Activated naive CD8-positive, alpha-beta T cell treated with anti-CD3 and anti-CD28 coated beads, Interleukin-2, amount 10 ng/mL, durations not matched to agents 7 days and 5 days (primary cell): ENCODE measurements at places on chromosomes 6 and 20.
A peak's percentile ranks its signal among the peaks of the same experiment; 100 is the strongest.

DNA sequence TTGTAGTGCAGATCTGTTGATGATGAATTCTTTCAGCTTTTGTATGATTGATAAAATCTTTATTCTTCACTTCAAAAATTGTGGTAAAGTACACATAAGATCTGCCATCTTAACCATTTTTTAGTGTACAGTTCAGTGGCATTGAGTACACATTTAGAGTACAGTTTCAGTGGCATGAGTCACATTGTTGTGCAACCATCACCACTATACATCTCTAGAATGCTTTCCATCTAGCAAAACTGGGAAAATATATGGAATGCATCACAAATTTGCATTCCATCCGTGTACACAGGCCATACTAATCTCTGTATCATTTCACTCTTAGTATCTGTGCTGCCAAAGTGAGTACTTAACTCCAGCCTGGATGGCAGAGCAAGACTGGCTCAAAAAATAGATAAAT is 28.7 kb downstream of the SIRPD start:
- DNase-seq: no peak

- DNase-seq: no peak
Measured at GRCh38 chr6:131688286-131688685, 12.9 kb downstream of the OR2A4 start.

GRCh38 chr20:58618351-58619076 is 32.6 kb upstream of the STX16 start:
- DNase-seq: no peak

- no peak for DNase-seq
Measured at GRCh38 chr20:36519012-36519719, 22.2 kb upstream of the MYL9 start.

DNA sequence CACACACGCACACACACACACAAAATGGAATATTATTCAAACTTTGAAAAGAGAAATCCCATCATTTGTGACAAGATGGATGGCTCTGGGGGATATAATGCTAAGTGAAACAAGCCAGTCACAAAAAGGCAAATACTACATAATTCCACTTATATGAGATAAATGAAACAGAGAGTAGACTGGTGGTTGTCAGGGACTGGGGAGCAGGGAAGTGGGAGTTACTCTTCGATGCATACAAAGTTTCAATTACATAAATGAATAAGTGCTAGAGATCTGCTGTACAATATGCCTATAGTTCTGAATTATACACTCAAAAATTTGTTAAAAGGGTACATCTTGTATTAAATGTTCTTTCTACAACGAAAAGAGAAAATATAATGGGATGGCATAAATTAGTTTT is 58.1 kb upstream of the PLN start:
- no peak for DNase-seq

DNA sequence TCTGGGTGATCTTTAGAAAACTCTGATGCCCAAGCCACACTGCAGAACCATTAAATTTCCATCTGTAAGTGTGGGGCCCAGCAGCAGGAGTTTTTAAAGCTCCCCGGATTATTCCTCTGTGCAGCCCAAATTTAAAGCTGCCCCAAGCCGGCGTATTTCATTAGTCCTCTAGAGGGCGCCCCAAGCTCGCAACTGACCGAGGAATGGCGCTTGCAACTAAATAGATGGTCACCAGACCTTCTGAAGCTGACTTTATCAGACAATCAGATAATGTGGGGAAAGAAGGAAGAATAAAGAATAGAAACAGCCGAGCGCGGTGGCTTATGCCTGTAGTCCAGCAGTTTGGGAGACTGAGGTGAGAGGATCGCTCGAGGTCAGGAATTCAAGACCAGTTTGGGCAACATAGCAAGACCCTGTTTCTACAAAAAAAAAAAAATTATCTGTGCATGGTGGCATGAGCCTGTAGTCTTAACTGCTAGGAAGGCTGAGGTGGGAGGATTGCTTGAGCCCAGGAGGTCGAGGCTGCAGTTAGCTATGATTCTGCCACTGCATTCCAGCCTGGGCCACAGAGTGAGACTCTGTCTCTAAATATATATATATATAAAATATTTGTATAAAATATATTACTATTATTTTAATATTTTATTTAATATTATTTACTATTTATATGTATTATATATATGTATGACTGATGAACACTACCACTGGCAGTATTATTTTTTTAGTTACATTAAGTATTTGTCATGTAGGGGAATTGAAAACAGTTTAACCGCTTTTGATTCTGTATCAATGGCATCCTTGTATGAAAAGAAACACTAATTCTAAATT is 56.0 kb downstream of the OTOR start:
- DNase-seq: peak; percentile 53

- DNase-seq: no peak
Measured at GRCh38 chr6:154460306-154461071, 50.0 kb downstream of the CNKSR3 start.

GRCh38 chr6:141165002-141165665 is 967.6 kb upstream of the GJE1 start:
- DNase-seq: no peak

DNA sequence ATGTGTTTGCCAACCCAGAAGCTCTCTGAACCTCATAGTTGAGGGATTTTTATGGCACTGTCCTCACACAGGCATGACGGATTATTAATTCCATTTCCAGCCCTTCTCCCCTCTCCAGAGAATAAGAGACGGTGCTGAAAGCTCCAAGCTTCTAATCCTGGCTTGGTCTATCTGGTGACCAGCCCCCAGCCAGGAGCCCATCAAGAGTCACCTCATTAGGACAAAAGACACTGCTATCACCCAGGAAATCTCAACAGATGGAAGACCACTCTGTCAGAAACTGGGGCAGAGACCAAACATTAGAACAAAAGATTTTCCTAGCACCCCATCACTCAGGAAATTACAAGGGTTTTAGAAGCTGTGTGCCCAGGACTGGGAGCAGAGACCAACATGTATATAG is 48.2 kb downstream of the STMND1 start:
- no peak for DNase-seq

DNA sequence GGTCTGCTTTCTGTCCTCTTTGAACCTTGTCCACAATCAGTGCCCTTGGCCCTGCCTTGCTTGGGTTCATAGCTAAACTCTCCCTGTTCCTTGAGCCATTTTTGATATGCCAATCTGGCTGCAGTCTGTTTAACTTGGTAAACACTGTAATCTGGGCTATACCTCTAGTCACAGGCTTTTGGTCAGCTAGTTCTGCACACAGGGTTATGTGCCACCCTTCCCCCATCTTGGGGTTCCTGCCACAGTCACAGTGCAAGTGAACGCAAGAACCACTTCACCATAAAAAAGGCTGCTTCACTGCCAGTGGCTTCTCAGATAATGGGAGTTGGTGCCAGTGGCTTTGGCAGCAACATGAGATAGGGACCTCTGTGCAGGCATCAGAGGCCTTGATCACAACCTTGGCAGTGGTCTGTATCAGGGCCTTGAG is 10.9 kb upstream of the ATRN start:
- DNase-seq: no peak

DNA sequence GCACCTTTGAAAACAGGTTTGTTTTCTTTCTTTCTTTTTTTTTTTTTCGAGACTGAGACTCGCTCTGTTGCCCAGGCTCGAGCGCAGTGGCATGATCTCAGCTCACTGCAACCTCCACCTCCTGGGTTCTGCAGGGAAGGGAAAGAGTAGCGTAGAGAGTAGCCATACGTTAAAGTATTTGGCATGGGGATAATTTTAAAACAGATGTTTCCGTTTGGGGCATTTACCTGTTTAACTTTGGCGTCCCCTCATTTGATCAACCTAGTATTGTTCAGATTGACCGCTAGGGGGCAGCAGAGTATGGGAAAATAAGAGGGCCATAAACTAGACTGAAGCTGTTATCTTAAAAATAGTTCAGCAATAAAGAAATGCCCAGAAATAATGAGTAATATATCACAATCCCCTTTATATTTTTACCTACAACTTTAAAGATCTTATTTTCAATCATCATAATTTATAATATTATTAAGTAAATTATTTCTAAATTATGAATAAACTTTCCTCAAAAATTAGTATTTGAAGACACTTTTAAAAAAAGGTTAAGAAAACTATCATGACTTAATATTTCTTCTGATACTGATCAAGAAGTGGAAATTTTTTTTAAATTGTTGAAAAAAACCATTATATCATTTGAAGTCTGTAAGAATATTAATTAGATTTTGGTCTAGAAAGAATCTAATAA is 7.6 kb upstream of the TAAR9 start:
- DNase-seq: peak; percentile 31

GRCh38 chr6:109069746-109070145 is 24.9 kb downstream of the SESN1 start:
- no peak for DNase-seq

GRCh38 chr6:36104836-36105235 is 25.5 kb upstream of the MAPK13 start:
- DNase-seq: no peak

DNA sequence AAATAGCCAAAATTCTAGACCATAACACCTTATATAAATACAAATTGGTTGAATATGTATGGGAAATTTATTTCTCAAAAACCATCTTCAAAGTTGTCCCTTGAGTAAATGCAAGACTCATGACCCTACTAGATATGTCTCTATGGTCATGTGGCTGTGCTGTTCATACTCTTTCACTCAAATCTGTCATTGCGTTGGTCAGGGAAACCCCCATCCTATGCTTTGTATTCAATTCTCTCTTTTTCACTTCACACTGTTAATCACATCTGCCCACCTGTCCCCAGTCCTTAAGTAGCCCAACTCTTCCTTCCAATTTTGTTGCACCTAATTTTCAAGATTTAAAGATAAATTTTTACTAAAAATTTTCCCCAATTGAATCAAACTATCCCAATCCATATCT is 51.0 kb downstream of the RPS12 start:
- no peak for DNase-seq

GRCh38 chr6:30885481-30885998 is 1.2 kb downstream of the DDR1 start:
- no peak for DNase-seq

- DNase-seq: no peak
Measured at GRCh38 chr6:168035098-168035660, 37.7 kb downstream of the KIF25 start.

GRCh38 chr20:35885212-35885611 is 69.1 kb downstream of the SCAND1 start:
- DNase-seq: no peak

DNA sequence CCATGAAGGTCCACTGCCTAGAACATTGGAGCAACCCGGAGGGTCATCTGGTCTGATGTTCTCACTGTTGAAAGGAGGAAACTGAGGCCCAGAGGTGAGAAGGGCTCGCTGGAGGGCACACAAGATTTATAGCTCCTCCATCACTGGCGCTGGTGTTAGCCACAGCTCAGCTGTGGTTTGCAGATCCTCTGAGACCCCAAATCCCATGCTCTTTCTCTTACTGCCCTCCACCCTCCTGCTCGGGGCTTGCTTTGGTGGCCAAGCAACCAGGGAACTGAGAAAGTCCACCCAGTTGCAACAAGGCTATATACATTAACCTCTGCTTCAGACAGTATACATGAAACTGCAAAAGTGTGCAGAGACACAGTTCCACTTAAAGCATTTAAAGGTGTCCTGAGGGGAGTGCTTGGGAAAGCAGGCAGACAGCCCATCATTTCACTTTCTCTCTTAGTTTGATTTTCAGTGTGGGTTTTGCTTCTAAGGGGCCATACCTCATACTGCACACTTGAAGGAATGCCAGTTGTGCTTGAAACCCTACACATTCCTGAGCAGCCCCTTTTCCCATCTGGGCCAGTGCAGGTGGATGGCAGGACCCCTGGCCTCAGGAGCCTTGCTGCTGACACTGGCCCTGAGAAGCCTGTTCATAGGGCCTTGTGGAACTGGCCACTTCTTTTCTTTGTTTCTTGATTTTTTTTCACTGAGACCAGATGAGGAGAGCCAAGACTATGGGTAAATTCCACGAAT is 347.6 kb downstream of the CDC5L start:
- no peak for DNase-seq

DNA sequence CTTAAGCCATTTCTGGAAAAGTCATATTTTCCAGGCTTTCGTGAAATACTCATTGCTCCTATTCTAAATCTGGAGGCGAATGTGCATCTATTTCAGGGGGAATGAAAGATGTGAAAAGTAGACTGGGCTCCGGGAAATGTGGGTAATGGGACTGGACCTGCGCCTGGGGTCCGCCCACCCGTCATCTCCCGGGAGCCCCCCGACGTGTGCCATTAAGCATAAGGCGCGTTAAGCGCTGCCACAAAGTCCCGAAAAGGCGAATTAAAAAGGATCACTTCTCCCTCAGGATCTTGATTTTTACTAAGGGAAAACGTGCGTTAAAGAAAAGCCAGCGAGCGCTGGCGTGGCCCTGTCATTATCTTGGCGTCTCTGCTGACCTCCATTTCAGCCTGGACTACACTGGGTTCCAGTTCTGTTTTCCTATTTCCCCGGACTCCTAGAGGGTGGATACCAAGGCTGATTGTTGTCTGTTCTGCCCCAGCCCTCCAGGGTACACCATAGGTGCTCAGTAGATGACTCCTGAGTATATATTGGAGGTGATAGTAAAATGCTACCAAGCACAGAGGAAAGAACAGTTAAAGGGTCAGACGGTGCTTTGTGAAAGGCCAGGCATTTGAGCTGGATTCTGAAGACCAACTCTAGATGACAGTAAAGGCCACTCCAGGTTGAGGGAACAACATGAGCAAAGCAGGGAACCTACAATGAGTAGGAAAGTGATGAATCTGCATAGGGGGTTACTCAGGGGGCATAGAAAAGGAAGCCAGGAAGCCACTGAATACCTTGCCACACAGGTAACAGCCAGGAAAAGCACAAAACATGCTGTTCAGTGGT is 89.2 kb upstream of the ARID1B start:
- DNase-seq: no peak

- no peak for DNase-seq
Measured at GRCh38 chr6:39608652-39609345, 116.4 kb downstream of the KIF6 start.

- DNase-seq: no peak
Measured at GRCh38 chr6:162621246-162621645, 106.3 kb downstream of the PRKN start.

- DNase-seq: peak; percentile 81
Measured at GRCh38 chr20:50635676-50636600, 55.4 kb downstream of the RIPOR3 start.

DNA sequence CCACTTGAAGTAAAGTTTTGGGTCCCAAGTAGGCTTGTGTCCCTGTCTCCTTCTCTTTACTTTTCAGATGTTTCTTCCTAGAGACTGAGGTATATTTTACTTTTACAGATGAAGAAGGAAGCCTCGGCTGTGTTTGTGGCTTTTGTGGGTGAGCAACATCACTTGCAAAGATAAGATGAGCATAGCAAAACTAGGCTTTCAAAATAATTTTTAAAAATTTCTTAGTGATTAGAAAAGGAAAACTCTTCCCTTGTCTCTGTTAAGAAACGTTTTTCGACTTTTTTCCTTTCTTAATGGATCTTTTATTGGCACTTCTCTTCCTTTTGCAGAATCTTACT is 7.6 kb downstream of the PTPN1 start:
- DNase-seq: no peak

GRCh38 chr6:62711750-62712149 is 425.7 kb upstream of the KHDRBS2 start:
- DNase-seq: no peak
